K562 (cell line): ENCODE measurements at places on chromosomes 3 and 15.

DNA sequence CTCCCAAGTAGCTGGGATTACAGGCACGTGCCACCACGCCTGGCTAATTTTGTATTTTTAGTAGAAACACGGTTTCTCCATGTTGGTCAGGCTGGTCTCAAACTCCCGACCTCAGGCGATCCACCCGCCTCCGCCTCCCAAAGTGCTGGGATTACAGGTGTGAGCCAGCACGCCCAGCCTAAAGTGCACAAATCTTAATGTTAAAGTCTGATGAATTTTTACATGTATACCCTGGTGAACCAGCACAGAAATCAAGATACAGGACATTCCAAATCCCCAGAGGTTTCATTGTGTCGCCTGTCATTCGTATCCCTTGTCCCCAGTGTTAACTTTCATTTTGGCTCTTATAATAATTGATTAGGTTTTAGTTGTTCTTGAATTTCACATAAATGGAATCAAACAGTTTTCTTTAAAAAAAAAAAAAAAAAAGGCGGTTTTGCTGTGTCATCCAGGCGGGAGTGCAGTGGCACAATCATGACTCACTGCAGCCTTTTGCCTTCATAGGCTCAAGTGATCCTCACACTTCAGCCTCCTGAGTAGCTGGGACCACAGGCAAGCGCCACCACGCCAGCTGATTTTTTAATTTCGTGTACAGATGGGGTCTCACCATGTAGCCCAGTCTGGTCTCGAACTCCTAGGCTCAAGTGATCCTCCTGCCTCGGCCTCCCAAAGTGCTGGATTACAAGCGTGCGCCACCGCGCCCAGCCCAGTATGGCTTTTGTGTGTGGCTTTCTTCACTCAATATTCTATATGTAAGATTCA, 1.5 kb upstream of the TM4SF19 start:
- DNase-seq = peak; percentile 26

GRCh38 chr3:193053046-193053435, 135.4 kb upstream of the MB21D2 start:
- DNase-seq = no peak

DNA sequence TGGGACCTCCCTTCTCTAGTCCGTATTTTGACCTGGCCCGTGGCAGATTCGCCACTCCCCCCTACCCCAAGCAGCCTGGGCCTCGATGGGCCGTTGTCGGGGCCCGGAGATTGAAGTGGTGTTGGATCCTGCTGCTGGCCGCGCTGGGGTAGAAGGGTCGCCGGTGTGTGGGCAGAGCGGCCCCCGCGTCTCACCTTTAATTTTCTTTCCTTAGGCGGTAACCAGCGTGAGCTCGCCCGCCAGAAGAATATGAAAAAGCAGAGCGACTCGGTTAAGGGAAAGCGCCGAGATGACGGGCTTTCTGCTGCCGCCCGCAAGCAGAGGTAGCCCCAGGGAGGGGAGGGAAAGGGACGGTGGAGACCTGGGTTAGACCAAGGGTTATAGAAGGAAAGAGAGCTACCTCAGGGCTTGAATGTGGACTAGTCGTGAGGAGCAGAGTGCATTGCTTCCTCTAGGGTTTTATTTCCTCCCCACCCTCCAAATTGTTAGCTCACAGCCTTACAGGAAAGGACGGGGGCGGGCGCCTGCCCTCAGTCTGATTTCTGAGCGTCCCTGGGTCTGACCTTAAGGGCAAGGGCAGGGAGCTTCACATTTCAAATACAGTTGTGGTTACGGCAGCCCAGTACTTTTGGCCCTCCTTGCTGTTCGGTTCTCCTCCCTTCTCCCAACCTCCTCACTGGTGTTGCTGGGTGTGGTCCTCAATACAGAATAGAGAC, 799 bp downstream of the SERF2 start:
- peak; percentile 72 for DNase-seq

- DNase-seq = no peak
Measured at GRCh38 chr3:100245927-100246326, 14.9 kb upstream of the TBC1D23 start.

DNA sequence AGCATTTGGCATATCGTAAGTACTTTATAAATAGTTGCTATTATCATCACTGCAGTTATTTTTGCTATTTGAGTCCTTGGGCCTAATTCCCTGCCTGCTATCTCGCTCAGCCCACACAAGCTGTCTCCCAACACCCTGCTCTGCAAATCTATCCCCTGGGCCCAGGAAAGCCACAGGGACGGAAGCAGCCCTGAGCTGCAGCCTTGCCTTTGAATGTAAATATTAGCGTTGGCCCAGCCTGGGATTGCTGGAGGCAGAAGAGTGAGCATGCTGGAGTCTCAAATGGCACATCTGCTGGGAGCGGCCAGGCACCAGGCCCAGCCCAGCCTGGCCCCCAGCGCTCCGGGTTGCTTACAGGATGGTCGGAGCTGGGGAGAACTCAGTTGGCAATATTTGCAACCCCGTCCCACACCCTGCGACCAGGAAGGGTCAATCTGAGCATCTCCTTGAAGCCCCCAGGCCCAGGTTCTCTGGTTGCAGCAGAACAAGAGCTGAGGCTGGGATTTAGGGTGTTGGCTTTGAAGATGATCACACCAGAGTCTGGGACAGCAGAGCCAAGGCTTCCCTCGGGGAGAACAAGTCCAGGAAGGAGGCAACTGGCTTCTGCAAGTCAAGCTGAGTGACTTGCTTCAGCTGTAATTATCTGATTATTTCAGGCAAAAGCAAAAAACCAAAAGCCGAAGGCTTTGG, 529.6 kb downstream of the SHQ1 start:
- DNase-seq = peak; percentile 52

- no peak for DNase-seq
Measured at GRCh38 chr3:67897351-67898336, 243.2 kb upstream of the SUCLG2 start.

- DNase-seq = no peak
Measured at GRCh38 chr15:52652286-52652685, 26.9 kb downstream of the ATOSA start.

DNA sequence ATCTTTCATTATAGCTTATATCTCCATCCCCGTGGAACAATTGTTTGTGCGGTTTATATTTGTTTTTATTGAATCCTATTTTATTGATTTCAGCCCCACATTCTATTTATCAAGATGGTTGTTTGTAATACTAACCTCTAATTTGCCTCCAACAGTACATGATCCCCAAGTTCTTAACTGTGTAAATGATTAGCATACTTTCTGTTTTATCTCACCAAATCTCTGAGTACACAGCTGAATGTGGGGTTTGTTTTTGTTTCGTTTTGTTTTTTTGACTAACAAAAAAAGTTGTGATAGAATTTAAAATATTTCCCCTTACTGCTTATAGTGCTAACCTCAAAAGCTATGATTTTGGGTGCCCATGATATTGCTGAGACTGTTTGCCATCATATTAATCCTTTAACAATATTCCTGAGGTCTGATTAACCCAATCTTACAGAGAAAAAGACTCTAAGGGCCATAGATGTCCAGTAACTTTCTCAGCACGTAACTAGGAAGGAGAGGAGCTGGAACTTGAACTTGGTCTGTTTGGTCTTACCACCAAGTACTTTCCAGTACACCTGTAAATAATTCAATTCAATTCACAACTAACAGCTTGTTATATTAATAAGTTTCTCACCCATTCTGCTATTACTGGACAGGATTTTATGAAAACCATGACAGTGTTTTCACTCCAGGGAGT, 789.8 kb downstream of the TUSC7 start:
- DNase-seq = no peak
